ENCODE measurements at places on chromosomes 4 and X. TPM values are rescaled to one million over a fixed set of nuclear protein-coding genes. Genes with fewer than 3 reads are reported as not detected.

DNA sequence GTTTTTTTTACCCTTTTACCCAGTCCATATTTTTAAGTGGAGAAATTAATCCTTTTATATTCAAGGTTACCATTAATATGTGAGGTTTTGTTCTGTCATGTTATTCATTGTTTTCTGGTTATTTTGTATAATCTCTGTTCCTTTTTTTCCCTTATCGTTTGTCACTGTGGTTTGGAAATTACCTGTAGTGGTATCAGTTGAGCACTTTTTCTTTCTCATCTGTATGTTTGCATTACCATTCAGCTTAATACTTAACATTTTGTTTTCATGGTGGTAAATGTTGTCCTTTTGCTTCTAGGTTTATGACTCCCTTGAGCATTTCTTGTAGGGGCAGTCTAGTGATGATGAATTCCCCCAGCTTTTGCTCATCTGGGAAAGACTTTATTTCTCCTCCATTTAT lies 6.6 kb downstream of the ETDC start:
- DNase-seq: no peak

DNA sequence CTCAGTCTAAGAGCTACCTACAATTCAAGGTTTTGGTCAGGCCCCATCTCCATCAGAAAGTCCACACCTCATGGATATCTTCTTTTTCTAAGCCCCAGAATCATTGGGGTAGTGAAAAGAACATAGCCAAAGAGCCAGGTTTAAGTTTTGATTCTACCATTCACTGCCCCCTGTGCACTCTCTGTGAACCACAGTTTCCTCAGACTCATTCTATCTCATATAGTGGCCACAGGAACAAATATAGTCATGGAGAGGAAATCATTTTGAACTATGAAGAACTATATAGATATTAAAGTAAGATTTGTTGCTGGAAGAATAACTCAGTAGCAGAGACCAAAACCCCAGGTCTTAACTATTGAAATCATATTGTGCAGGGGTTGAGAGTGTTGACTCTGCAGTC lies 3.3 kb downstream of the SYTL5 start:
- DNase-seq: no peak

GRCh38 chr4:95835672-95836071 lies 4.2 kb upstream of the PDHA2 start:
- DNase-seq: no peak

DNA sequence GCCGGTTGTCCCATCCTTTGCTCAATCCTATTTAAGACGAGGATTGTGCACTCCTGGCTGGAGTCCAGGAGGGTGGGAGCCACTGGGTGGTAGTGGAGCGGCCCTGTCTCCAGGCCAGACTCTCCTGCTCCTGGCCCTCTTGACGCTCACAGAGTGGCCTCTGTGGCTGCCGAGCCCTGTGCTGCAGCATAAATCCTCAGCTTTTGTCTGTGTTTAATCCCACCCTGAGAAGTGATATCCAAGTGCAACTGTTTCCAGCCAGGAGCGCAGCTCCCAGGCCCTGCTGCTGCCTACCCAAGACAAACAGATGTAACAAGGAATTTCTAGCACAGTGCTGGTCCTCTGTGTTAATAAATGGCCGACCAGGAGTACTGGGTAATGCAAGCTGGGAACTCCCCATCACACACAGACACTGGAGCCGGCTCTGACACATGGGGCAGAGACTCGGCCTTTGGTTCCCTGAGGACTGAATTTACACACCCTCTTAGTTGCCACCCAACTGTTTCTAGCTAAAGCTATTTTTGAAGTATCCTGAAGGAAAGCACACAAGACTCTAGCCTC lies 85.3 kb downstream of the GATB start:
- DNase-seq: no peak

GRCh38 chr4:185835814-185836213 lies 23.8 kb upstream of the SORBS2 start:
- no peak for DNase-seq

The MMRN1 gene
- not detected for total RNA-seq

The VSIG4 gene
- not detected for total RNA-seq
